ENCODE measurements at places on chromosomes 11 and 22.

DNA sequence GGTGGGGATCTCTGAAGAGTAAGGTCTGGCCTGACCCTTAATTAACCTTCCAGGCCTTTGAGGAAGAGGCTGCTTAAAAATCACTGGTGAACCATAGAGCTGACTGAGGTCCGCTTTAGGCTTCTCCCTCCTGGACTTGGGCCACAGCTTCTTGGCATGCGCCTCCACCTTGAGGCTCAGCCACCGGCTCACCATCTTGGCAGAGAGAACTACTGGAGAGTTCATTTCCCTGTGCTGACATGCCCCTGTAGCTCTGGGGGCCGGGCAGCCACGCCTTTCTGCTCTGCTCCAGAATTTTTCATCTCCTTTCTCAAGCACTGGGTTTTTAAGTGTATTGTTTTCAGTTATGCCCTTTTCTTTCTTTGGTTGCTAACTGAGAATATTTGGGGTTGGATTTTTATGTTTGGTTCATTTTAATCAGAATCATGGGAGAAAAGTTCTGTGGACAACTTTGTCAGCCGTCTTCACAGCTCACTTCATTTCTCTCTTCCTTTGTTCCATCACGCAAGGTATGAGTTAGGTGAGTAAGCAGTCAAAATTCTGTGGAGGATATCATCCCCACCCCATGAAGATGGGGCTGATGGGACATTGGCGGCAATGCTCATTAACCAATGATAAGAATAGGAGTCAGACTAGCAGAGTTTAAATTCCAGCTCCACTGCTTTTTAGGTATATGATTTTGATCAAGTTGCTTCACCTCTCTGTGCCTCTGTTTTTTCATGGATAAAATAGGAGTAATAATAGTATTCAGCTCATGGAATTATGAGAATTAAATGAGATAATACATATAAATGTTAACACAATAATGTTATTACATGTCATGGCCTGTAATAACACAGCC is 103.9 kb downstream of the DBX1 start:
- H3K27ac ChIP-seq, result no peak overlapping the region
- DNase-seq, result no peak
- no peaks in the 10 kb centered on the region for H3K27me3 ChIP-seq
- peaks cover 20% of the 10 kb centered on the region for H3K36me3 ChIP-seq
- H3K4me1 ChIP-seq, result no peaks in the 10 kb centered on the region
- no peak overlapping the region for H3K4me3 ChIP-seq

- H3K27ac ChIP-seq, result no peak overlapping the region
- no peaks in the 10 kb centered on the region for H3K27me3 ChIP-seq
- no peaks in the 10 kb centered on the region for H3K4me1 ChIP-seq
- H3K36me3 ChIP-seq, result no peaks in the 10 kb centered on the region
- H3K4me3 ChIP-seq, result no peak overlapping the region
Measured at GRCh38 chr22:21876486-21877176, 9.2 kb upstream of the MAPK1 start.

GRCh38 chr11:128055576-128056217 is 531.7 kb downstream of the ETS1 start:
- H3K27ac ChIP-seq, result no peak overlapping the region
- H3K36me3 ChIP-seq, result no peaks in the 10 kb centered on the region
- no peaks in the 10 kb centered on the region for H3K4me1 ChIP-seq
- DNase-seq, result no peak
- H3K4me3 ChIP-seq, result no peak overlapping the region

- no peaks in the 10 kb centered on the region for H3K27me3 ChIP-seq
- H3K27ac ChIP-seq, result no peak overlapping the region
- no peaks in the 10 kb centered on the region for H3K36me3 ChIP-seq
- no peak overlapping the region for H3K4me3 ChIP-seq
- DNase-seq, result no peak
- H3K4me1 ChIP-seq, result no peaks in the 10 kb centered on the region
Measured at GRCh38 chr11:97123237-97123636, 733.4 kb downstream of the JRKL start.

DNA sequence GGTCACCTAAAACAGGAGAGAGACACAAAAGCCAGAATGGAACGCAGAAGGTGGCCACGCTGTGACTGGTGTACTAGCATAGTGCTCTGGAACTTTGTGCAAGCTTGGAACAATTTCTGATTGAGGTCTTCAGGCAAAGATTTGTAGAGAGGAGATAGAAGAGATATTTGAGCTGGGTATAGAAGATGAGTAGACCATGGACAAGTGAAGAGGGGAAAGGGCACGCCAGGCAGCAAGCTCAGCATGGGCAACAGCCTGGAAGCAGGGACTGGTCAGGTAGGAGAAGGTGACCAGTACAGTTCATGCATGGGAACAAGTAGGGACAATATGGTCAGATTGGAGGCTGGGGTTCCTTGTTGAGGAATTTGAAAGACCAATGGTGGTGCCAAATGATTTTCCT is 24.4 kb downstream of the MYO18B start:
- no peaks in the 10 kb centered on the region for H3K36me3 ChIP-seq
- no peak overlapping the region for H3K27ac ChIP-seq
- no peak for DNase-seq
- no peaks in the 10 kb centered on the region for H3K27me3 ChIP-seq

DNA sequence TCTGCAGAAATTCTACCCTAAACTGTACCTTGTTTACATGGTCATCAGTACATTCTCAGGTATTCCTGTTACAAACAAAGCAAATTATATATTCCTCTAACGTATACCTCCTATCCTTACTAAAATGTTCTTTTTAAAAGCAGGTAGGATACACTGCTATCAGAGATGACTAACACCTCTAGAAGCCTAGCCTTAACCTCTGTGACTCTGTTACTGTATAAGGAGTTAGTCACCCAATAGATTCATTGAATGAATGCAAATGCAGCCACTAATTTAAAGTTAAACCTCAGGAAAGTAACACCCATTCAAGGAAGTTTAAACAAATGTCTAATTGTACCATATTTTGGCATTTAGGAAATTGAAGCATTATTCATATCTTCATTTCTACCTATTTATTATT is 82.2 kb downstream of the FCHSD2 start:
- no peak overlapping the region for H3K27ac ChIP-seq
- no peak for DNase-seq
- H3K4me1 ChIP-seq, result no peaks in the 10 kb centered on the region
- H3K36me3 ChIP-seq, result no peaks in the 10 kb centered on the region

Data from mesendoderm (in vitro differentiated cells).